ENCODE measurements at places on chromosomes 4 and X.

GRCh38 chrX:148290041-148290440, 210.4 kb upstream of the AFF2 start:
- no peak for DNase-seq

- DNase-seq = no peak
Measured at GRCh38 chr4:105154576-105154975, 7.9 kb downstream of the TET2 start.

GRCh38 chr4:22235698-22236097, 280.2 kb downstream of the ADGRA3 start:
- DNase-seq = no peak

DNA sequence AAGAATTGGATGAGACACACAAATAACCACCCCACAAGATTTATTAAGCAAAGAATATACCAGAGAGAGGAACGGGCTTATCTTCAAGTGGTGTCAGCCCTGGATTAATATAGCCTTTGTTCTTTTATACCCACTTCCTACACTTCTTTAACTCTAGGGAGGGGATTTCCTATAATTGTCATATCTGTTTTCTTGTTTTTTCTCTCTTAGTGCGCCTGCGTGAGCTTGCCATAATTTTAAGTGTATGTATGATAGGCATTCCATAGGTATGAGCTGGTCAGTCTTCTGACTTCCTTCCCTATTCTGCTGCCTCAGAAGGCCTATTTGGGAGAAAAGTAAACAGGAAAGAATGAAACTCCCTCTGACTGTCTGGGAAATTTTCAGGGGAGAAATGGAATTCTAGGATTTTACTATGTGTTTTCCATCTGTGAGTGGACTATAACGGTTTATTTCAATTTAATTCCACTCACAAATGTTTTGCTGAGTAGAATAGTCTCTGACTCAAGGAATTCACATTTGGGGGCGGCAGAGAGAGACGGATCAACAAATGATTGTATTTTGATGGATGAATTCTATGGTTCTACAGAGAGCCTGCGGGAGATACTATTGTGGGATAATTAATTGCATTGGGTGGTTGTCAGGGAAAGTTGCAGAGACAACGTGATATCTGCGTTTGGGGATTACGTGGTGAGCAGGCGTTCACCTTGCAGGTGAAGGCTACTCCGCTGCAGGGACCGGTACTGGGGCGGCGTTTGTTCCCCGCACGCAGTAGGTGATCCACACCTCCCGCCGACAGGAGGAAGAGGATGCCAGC, 626 bp upstream of the CEP135 start:
- DNase-seq = peak; percentile 22

GRCh38 chr4:146165840-146166239, 9.7 kb upstream of the LSM6 start:
- DNase-seq = no peak

GRCh38 chrX:74178536-74178935, 125.4 kb upstream of the ZCCHC13 start:
- no peak for DNase-seq

GRCh38 chrX:39709812-39710211, 387.9 kb downstream of the BCOR start:
- no peak for DNase-seq

GRCh38 chr4:87511500-87511899, 17.7 kb downstream of the SPARCL1 start:
- DNase-seq = no peak

DNA sequence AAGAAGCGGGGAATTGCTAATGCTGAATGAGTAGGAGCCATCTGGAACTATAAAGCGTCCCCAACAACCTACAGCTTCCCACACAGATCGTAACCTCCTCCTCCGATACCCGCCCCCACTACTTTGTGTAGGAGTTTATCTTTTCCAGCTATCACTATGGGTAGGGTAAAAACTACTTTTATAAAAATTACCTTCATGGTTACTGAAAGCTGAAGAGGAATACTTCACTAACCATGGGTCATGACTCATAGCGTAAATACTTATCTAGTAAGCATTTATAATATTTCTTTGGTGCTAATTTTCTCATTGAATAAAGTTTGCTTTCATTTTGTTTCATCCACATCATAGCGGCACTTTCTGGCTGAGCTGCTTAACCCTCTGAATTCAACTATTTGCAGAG, 79.4 kb upstream of the TNIP3 start:
- peak; percentile 21 for DNase-seq

GRCh38 chr4:10015140-10015753, 6.0 kb downstream of the SLC2A9 start:
- no peak for DNase-seq

GRCh38 chr4:146134761-146135445, 40.6 kb upstream of the LSM6 start:
- DNase-seq = no peak

GRCh38 chr4:55012363-55013230, 112.8 kb downstream of the KDR start:
- DNase-seq = no peak

- no peak for DNase-seq
Measured at GRCh38 chrX:131779741-131780140, 235.9 kb downstream of the OR13H1 start.

DNA sequence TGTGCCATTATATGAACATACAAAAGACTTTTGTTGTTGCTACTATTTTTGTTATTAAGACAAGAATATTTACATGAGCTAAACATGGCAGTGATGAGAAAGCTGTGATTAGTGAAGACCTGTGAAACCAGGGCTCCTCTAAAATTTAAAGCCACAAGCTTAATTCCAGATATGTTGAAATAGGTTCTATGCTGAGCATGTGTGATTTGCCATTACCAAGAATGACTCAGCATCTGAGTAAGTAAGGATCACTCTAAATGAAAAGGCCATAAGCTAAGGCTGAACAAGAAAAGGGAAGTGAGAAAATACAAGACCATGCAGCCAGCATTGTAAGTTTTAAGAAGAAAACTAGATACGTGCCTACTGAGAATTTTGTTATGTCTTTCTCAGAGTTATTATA, 75.9 kb upstream of the CAMK2D start:
- no peak for DNase-seq

GRCh38 chr4:12446657-12447185, 1018.0 kb upstream of the HS3ST1 start:
- no peak for DNase-seq

DNA sequence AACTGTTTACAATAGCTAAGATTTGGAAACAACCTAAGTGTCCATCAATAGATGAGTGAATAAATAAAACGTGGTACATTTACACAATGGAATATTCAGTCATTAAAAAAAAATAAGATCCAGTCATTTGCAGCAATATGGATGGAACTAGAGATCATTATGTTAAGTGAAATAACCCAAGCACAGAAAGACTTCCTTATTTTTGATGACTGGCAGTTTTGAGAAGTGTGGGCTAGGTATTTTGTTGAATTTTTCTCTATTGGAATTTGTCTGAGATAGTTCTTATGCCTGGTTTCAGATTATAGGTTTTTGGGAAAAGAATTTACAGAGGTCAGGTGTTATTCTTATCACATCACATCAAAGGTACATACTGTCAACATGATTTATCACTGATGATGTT, 293.8 kb upstream of the ARSJ start:
- DNase-seq = no peak

DNA sequence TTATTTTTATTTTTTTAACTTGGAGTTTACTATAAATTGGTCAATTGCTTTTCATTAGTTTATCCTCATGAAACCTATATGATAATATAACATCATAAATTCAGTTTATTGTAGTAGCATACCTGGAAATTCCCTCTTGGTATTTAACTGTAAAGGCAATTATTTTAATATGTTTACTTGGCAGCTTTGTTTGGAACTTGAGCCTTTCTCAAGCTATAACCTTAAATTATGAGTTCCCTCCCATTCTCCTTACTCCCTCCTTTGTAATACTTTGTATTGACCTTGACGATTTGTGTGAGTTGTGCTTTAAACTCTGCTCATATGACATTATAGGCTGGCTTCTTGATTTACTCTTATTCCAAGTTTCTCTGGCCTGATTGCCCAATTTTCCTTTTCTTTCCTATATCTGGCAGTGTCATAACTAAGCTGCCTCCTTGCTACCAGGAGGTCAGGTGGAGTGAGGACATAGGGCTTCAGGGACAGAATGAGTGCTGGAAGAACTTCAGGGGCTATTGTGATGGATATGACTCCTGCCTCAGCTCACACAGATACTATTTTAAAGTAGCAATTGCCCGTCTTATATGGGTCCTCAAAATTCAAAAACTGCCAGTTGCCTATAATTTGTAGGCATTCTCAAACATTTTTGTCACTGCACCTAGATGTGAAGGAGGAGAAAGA, 77.7 kb downstream of the RAP1GDS1 start:
- no peak for DNase-seq

DNA sequence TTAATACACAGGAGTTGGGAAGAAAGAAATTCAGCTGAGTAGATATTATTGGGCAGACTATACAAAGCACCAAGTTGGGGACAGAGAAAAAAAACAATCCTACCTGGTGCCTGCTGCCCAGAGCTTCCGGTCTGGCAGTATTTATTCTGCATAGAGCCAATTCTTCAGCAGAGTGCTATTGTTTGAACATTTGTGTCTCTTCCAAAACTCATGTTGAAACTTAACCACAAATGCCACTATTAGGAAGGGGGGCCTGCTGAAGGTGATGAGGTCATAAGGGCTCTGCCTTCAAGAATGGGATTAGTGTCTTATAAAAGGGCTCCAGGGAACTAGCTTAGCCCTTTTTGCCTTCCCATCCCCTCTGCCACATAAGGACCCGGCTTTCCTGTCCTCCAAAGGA, 136.2 kb downstream of the EVC2 start:
- no peak for DNase-seq

DNA sequence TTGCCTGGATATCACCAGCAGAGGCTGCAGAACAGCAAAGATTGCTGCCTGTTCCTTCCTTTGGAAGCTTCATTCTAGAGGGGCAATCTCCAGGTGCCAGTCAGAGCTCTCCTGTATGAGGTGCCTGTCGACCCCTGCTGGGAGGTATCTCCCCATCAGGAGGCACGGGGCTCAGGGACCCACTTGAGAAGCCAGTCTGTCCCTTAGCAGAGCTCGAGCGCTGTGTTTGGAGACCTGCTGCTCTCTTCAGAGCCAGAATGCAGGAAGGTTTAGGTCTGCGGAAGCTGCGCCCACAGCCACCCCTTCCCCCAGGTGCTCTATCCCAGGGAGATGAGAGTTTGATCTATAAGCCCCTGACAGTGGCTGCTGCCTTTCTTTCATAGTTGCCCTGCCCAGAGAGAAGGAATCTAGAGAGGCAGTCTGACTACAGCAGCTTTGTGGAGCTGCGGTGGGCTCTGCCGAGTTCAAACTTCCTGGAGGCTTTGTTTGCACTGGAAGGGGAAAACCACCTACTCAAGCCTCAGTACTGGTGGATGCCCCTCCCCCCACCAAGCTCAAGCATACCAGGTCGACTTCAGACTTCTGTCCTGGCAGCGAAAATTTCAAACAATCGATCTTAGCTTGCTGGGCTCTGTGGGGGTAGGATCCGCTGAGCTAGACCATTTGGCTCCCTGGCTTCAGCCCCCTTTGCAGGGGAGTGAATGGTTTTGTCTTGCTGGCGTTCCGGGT, 57.9 kb downstream of the DKK2 start:
- no peak for DNase-seq

GRCh38 chrX:776529-777230, 146.1 kb downstream of the SHOX start:
- no peak for DNase-seq

DNA sequence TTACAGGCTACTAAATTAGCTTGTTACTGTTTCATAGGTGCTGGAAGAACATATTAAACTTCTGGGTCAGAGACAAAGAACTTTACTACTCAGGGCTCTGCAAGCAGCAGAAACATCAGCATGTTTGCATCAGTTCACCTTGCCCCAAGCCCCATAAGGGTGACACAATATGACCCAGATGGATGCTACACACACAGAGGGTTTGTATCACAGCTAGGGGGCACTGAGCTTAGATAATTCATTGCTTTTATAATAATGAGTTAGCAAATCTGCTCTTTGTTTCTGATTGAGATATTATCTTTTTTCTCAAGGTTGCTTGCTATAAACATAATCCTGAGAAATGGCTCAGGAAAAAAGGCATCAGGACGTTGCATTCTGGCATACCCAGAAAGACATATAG, 4.8 kb upstream of the SYNPO2 start:
- no peak for DNase-seq

GRCh38 chr4:186422296-186422695, 133.1 kb downstream of the MTNR1A start:
- no peak for DNase-seq

DNA sequence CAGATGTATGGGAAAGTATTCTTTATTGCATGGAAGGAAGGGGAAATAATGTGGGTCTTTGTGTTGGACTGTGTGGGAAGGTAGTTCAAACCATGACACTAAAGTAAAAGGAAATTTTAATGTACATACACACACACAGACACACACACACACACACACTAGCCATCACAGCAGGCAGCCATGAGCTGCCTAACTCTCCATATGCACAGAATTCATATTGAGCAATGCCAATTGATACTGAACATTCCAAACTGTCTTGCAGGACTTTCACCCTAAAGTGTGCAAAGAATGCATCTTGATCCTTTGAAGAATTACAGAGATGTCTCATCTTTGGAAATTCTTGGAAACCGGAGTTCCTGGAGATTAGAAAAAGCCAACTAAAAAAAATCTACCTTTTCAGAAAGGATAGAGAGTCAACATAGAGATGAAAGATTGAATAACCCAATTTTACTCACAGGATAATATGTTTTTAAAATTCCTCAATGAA, 120.6 kb upstream of the MBNL3 start:
- DNase-seq = no peak

DNA sequence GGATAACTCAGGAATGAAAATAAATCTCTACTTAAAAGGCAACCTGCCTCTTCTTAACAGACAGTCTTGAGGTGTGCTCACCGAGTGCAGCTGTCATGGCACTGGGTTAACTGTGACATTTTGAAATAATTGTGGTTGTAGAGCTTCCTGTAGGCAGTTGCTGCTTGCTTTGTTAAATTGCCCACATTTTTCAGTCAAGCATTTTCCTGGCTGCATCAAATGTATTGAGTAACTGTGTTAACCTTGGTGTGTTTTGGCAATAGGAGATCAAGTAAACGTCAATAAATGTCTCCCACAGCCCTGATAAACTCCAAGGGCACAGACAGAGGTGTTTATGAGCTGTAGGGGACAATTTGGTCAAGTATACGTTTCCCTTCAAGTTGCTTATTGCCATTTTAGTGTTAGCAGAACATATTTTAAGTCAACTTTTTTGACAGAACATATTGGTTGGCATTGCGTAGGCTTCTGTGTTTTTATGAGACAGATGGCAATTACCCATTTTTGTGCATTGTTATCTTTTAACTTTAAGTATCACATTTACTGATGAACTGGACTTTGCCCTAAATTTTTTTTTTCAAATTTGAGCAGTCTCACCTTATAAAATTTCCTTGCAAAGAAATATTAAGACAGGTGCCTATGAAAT, 527.4 kb downstream of the C4orf33 start:
- DNase-seq = no peak

Measured in stimulated activated CD4-positive, alpha-beta T cell treated with anti-CD3 and anti-CD28 coated beads, Interleukin-12 subunit alpha, Interleukin-12 subunit beta, amount 100 ng/mL, for 4 hours (primary cell).